Bronchial epithelial cell (primary cell): ENCODE measurements at places on chromosomes 12 and 14. TPM values are rescaled to one million over a fixed set of nuclear protein-coding genes. Genes with fewer than 3 reads are reported as not detected.

Gene FOXN4
- total RNA-seq: not detected in 2 replicates

Gene GLS2
- total RNA-seq: 5.2 and 6.1 TPM in 2 replicates

Gene BHLHE41
- 2.1 TPM in 1 of 2 replicates, not detected in the other for total RNA-seq

Gene MYBPC1
- total RNA-seq: not detected in 2 replicates

Gene STRN3
- 76.9 and 95.5 TPM in 2 replicates for total RNA-seq

Gene ACVRL1
- under 0.01 TPM in 1 of 2 replicates, not detected in the other for total RNA-seq

Gene PAX9
- total RNA-seq: 9.7 and 18.4 TPM in 2 replicates

- DNase-seq: no peak
These were observed 6.2 kb downstream of the ISCU start for GRCh38 chr12:108568338-108569154.

GRCh38 chr12:130611026-130611905, 104.8 kb downstream of the RIMBP2 start:
- DNase-seq: no peak

GRCh38 chr12:126210026-126210425, 1144.8 kb downstream of the AACS start:
- no peak for DNase-seq

DNA sequence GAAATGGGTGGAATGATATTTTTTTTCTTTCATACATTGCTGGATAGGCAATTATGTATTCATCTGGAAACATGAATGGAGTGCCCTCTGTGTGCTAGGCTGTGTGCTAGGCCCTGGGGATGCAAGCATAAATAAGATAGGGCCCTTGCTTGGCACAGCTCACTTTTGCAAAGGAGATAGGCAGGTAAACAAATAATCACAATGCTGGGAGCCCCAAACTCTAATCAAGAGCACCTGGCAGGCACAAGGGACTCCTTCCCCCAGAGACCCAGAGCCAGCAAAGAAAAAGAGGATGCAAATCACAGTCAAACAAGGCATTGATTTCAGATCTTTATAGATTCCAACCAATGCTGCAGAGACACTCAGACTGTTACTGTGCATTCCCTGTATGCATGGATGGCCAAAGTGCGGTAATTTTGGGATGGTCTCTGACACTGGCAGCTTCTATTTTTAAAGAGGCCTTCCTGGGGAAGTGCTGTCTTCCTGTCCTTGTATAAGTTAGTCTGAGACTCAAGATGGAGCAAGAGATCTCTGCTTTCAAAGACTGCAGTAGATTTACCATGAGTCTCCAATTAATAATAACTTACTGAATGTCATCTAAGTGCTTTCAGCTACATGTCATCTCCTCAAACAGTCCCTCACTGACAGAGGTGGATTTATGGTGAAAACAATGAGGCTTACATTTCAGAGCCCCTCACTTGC, 45.1 kb upstream of the CPM start:
- DNase-seq: no peak

- peak; percentile 88 for DNase-seq
These were observed 58.8 kb downstream of the TRMT5 start for GRCh38 chr14:60922050-60922449.

DNA sequence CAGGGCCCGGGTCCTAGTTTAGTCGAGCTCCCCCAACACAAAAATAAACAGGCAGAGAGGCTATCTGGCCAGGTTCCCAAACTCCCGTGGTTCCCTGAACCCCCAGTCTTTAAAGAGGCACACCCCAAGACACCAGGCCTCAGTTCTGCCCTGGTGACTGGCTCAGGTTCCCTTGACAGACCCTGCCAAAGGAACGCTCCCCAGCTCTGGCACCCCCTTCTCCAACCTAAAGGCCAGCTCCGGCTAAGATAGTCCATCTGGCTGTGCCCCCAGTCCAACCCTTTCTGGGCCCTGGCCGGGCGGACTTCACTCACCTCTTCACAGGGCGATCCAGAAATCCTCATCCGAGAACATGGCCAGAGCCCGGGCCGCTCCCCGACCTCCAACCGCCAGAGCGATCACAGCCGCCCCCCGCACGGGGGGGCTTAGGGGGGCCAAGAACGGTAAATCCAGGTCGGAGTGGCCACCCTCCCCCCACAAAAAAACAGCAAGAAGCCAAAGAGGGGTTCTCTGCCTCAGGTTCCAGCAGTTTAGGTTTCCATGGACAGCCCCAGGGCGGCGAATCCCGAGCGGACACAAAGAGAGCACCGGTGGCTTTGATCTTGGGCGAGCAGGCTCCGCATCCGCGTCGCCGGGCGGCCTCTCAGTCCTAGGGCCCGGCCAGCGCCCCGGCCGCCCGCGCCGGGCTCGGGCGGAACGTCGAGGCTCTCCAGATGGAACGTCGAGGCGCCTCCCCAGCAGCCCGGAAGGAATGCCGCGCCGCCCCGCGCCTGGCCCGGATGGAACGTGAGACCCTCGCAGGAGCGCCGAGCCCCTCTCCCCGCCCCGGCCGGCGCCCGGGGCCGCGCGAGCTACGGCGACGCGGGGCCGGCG, 1.1 kb downstream of the KMT2D start:
- DNase-seq: no peak

DNA sequence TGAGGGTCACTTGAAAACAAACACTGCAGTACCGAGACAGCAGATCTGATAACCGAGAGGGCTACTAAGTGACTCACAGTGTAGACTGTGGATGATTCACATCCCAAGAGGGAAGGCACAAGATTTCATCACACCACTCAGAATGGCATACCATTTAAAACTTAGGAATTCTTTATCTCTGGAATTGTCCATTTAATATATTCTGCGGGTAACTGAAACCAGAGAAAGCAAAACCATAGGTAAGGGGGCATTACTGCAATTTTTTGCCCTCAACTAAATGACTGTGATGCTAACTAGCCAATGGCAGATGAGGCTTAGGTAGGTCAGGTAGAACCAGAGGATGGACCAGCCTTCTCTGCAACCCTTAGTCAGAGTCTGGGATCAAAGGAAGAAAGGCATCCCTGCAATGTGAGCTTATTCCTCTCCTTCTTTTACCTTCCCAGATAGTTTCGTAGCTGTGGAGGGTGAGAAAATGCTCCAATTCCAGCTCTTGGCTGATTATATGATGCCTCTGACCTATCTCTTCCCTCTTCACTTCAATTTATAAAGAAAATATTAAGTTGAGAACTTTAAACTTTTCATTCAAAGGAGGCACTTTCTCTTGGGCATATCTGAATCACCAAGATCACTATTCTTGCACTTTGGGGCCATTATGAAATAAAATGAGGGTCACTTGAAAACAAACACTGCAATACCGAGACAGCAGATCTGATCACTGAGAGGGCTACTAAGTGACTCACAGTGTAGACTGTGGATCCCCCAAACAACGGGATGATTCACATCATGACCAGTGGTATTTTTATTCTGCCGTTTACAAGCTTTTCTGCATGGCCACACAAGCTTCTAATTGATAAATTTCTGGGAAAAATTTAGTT, 6.8 kb downstream of the ART4 start:
- DNase-seq: peak; percentile 91

DNA sequence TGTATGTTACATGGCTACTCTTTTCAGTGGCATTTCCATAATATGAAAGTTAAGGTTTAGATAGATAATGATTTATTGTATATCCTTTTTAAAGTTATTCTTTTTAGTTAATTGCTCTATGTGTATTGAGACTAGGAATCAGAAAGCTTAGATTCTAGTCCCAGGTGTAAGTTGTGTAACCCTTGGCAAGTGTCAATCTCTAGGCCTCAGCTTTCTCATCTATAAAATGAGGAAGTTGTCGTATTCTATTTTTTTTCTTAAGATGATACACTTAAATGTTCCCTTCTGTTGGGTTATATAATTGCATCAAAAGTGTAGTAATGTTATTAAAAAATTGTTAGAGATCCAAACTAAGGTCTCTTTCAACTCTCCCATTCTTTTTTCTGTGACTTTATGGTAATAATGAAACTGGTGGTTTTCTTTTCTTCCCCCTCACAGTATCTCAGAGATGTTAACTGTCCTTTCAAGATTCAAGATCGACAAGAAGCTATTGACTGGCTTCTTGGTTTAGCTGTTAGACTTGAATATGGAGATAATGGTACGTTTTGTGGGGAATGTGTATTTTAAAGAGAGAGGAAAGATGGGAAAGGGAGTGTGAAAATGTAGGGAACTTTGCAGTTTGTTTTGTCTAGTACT, 4.1 kb downstream of the RTRAF start:
- DNase-seq: no peak

DNA sequence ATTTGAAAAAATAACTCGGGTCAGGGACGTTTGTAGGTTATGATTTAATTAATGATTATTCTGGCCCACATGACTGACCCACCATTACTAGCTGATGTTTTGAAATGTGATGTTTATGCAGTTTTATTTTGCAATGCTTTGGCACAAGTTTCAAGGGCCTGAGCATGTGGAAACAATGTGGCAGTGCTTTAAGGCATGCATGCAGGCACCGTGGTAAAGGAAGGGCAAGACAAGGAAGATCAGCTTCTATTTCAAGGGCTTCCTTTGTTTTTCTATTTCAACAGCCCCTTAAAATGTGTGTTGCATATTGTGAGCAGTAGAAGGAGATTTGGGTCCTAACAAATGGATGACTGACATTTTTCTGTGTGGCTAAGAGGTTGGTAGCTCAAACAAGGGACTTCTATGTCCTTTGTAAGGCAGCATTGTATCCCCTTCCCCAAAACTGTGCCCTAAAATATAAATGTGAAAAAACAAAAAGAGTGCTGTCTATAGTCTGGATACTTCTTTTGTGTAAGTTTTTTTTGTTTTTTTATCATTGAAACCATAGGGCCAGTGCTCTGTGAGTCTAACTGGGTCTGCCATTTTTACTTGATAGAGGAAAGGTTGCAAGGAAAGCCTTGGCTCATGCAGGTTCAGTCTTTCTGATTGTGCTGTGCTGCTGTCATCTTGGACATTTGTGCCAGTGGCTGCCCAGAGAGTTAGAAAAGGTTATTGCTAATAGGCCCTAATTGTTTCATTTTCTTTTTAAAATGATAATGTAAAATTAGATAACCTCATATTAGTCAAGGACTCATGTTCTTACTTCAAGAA, 103.5 kb downstream of the FGD4 start:
- DNase-seq: peak; percentile 71

GRCh38 chr12:42564556-42564955, 25.0 kb downstream of the PRICKLE1 start:
- DNase-seq: no peak
